ENCODE measurements at places on chromosomes 6 and 20. TPM values are rescaled to one million over a fixed set of nuclear protein-coding genes. Genes with fewer than 3 reads are reported as not detected.

ZC2HC1B gene
- total RNA-seq, result not detected

KIF25 gene
- not detected for total RNA-seq

GHRH gene
- total RNA-seq, result not detected

CEP57L1 gene
- 6.9 TPM for total RNA-seq

ERVFRD-1 gene
- not detected for total RNA-seq

APOM gene
- total RNA-seq, result 1.7 TPM

ABHD16A gene
- total RNA-seq, result 78.4 TPM

HLA-DQA1 gene
- 20.3 TPM for total RNA-seq

BPIFA3 gene
- not detected for total RNA-seq

DNA sequence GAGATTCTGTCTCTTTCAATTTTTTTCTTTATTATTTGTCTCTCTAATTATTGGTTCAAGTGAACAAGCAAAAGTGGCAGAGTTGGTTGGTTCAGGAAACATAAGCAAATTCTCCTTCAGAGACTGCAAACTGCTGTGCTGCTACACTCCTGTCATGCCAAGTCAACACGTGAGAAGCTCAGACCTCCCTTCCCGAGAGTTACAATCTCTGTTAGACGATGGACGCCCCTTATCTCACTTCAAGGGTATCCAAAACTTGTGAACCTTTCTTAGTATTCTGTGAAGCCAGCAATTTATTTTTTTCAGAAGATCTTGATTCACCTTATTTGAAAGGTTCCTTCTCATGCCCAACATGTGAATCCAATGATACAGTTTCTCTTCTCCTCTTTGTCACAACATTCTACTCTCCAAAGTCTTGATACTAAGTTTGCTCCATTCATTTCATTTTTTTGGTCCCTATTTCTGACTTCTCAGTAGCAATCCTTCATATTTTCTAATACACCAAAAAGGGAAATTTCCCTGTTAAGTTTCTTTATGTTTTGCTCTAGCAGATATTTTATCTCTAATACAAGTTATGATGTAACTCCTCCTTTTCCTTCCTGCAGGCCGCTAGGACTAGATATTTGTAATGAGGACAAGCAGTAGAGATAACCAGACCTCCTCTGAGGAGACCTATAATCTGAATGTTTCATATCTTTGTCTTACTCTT lies 448.8 kb upstream of the CITED2 start:
- no peak for DNase-seq

- DNase-seq, result no peak
These were observed 100.7 kb downstream of the SGK1 start for GRCh38 chr6:134217105-134217797.

DNA sequence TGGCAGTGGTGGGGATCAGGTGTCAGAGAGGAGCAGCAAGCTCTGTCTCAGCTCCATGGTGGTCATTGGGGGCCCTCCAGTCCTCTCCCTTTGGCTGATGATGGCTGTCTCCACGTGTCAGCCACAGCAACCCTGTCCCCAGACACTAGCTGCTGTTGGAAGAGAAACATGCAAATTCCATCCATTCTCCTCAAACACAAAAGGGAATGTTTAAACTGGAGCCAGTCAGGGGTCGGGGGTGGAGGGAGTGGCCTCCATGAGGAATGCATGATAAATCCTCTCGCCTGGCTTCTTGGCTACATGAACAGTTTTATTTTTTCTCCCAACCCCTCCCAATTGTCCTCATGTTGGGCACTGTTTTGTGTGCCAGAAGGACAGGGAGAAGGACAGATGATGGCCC lies 86.4 kb downstream of the EDN3 start:
- no peak for DNase-seq

DNA sequence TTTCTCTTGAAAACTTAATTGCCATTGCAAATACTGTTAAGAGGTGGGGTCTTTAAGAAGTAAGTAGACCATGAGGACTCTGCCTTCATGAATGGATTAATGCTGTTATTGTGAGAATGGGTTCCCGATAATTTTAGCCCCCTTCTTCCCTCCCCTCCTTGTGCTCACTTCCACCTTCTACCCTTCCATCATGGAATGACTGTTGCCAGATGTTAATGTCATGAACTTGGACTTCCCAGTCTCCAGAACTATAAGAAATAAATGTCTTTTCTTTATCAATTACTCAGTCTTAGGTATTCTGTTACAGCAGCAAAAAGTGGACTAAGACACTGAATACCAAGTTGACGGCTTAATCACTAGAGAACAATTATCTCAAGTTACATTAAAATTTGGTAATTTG lies 5.8 kb upstream of the FOXQ1 start:
- DNase-seq, result no peak

- no peak for DNase-seq
These were observed 29.6 kb downstream of the DSE start for GRCh38 chr6:116400328-116400727.

DNA sequence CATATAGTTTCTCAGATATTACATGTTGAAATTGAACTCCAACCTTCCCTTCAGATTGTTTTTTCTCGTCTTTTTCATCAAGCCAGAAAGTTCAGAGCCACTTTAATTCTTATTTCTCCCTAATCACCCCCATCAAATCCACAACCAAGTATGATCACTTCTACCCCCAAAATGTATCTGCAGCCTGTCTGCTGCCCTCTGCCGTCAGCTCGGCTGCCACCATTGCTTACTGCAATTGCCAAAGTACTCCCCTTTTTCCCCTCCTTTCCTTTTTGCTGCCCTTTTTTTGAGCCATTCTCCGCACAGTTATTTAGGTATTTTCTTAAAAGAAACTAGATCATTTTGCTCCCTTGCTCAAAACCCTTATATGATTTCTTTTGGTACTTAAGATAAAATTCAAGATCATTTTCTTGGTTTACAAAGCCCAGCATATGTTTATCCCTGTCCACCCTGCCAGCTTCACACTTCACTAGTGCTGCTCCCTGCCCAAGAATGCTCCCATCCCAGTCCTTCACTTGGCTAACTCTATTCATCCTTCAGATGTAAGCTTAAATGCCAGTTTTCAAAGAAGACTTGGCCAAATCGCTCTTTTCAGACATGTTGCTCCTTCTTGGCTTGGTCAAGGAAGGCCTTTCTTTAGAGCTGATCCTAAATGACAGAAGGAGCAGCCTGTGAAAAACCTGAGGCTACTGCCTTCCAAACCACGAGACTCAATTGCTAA lies 63.7 kb downstream of the SH3BGRL2 start:
- no peak for DNase-seq

DNA sequence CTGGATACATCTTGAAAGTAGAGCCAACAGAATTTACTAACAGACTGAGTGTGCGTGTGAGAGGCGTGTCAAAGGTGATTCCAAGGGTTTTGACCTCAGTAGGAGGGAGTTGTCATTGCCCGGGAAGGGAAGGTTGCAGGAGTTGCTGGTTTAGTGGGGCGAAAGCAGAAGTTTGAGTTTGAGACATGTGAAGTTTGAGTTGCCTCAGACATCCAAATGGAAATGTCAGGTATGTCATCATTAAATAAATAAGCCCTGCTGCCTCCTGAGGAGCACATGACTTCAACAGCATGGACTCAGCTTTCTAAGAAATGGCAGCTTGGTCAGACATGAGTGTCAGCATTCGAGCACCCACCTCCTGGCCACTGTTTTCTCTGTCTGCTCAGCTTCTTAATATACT lies 26.6 kb upstream of the TGM2 start:
- DNase-seq, result no peak

DNA sequence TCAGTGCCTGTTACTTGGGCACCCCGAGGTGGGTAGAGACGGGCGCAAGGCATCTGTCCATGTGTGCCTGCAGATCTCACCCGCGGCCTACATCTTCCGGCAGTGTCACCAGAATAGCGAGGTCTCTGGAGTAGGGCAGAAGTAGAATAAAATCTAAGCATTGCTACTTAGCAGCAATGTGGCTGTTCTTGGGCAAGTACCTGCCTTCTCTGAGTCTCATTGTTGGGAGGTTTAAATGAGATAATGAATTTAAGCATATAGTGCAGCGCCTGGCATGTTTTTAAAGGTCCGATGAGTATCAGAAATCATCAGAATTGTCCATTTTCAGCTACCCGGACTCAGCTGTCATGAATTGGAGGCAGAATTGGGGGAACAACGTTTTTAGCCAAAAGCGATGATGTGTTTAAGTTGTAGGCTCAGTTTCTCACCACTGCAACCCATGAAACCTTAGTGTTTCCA lies 800 bp downstream of the ABCC10 start:
- DNase-seq, result no peak

DNA sequence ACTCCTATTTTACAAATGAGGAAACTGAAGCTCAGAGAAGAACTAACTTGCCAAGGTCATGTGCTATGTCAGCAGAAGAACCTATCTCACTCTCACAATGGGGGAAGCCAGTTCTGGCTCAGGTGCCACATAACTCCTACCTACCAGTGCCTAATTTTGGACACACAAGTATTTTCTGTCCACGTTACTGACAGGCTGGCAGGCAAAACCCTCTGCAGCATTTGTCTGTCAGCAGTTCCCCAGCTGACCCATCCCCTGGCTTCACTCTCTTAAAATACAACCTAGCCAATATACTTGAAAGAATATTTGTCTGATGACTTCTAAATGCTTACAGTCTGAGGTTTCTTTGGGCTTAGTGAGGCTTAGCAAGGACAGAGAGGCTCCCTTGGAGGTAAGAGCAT lies 15.5 kb downstream of the GSS start:
- no peak for DNase-seq

DNA sequence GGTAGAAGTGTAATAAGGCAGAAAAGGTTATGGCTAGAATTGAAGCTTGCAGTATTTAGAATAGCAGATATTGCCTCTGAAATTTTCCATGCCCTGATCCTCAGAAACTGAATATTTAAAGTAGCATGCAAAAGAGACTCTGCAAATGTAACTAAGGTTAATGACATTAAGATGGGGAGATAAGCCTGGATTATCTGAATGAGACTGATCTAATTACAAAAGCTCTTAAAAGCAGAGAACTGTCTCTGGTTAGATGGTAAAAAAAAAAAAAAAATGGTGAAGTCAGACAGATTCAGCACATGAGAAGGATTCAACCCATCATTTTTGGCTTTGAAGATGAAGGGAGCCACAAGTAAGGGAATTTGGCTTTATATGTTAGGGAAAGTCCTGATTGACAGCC lies 503.7 kb upstream of the IRAK1BP1 start:
- DNase-seq, result no peak

- no peak for DNase-seq
These were observed 41.2 kb upstream of the MTRF1L start for GRCh38 chr6:153043719-153044118.

DNA sequence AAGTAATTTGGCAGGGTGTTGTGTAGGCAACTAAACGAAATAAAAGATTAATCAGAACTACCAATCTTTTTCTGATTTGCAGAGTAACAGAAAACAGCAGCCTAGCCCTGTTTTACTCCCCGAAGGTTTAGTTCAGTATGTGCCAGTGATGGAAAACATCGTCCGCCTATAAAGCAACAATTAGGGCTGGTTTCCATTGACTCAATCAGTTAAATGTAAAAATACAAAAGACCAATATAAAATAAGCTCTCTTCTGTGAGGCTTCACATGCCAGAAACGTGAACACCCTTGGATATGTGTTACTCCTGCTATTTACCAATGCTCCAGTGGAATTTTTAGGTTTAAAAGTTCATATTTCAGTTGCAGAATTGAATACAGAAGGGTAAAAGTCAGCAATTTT lies 210.5 kb upstream of the RSPO3 start:
- DNase-seq, result no peak

GRCh38 chr6:45375449-45375848 lies 2.3 kb downstream of the SUPT3H start:
- DNase-seq, result no peak

DNA sequence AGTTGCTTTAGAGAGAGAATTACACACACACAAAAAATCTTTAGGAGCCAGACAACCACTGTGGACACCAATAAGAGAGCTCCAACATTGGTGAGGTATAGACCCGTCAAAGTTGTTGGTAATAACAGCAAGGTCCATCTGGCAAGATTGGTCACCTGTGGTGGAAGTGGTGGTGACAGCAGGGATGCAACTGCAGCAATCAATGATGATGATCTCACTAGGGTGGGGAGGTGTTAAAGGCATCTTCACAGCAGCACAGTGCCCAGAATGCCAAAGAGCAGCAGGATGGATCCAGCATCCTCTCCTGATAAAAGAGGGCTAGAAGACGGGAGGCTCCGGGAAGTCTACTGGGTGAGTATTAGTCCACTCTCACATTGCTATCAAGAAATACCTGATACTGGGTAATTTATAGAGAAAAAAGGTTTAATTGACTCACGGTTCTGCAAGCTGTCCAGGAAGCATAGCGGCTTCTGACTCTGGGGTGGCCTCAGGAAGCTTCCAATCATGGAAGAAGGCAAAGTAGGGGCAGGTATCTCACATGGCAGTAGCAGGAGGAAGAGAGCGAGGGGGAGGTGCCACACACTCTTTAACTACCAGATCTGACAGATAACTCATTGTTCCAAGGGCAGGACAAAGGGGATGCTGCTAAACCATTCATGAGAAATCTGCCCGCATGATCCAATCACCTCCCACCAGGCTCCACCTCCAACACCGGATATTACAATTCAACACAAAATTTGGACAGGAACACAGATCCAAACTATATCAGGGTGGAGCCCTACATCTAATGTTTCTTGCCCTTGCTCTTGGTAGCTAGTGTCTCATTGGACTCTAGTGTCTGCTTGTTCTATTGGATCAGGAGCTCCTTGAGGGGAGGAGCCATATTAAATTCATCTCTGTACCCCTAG lies 48.9 kb downstream of the KLHL31 start:
- DNase-seq, result no peak

GRCh38 chr20:3724356-3724755 lies 8.1 kb upstream of the HSPA12B start:
- DNase-seq, result no peak

GRCh38 chr6:112281821-112282615 lies 27.7 kb upstream of the LAMA4 start:
- DNase-seq, result no peak

- no peak for DNase-seq
These were observed 69.3 kb downstream of the FAM229B start for GRCh38 chr6:112156668-112157067.

- no peak for DNase-seq
These were observed 32.8 kb downstream of the CD164 start for GRCh38 chr6:109349419-109349987.

DNA sequence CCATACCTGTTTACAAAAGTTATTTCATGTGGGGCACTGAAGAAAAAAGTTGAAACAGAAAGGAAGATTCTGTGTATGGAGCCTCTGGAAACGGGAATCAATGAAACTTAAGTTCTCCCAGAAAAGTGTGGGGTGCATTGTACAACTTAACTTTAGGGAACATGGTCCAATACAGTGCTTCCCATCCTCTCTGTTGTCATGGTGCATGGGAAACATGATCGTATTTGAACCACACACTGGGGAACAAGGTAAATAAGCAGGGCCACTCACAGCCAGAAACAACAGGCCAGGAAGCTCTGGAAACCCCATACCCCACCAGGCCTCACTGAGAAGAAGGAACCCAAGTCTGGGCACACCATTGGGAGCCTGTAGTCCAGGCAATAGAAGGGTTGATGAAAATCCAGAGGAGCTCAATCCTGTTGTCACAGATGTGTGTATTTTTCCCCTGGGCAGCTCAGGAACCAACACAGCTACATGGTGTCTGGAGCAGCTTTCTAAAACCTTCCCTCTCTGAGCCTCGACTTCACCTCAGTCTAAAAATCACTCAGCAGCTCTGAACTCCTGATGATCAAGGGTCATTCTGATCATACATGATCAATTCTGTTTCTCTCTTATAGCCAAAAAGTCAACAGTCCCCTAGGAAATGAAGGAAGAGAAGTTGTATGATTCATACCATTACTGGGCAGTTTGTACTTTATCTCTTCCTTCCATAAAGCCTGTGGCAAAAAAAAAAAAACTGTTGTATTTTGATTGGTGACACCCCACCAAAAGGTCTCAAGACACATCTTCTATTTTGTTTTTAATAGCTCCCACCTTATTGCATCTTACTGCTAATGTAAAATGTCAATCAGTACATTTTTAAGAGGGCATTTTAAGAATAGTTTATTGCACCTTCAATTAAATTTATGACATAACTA lies 198.5 kb upstream of the TAB2 start:
- DNase-seq, result no peak

Measured in CD4-positive, CD25-positive, alpha-beta regulatory T cell (primary cell).